ENCODE measurements at places on chromosomes 2 and 18.

GRCh38 chr2:239383759-239384156 is 17.1 kb downstream of the HDAC4 start:
- DNase-seq, result no peak

GRCh38 chr2:160666154-160667060 is 172.8 kb upstream of the RBMS1 start:
- DNase-seq, result peak; percentile 97

GRCh38 chr2:239154971-239155805 is 245.6 kb downstream of the HDAC4 start:
- DNase-seq, result no peak

DNA sequence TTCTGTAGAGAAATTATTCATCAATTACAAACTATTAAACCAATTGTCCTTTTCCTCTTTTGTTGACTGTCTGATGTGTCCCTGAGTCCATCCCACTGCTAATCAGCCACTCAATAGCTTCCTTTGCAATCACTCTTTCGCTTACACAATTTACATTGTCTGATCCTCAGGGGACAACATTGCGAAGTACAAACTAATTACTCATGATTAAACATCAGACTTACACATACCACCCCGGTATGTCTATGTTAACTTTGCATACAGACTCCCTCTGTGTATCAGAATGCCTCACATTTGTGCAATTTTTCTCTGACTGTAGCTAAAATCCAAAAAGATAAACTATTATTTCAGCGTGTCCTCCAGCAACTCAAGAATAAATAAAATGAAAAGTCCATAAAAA is 264.4 kb upstream of the REV1 start:
- DNase-seq, result peak; percentile 61

- DNase-seq, result no peak
These were observed 1041.2 kb downstream of the DPP10 start for GRCh38 chr2:115483666-115484065.

DNA sequence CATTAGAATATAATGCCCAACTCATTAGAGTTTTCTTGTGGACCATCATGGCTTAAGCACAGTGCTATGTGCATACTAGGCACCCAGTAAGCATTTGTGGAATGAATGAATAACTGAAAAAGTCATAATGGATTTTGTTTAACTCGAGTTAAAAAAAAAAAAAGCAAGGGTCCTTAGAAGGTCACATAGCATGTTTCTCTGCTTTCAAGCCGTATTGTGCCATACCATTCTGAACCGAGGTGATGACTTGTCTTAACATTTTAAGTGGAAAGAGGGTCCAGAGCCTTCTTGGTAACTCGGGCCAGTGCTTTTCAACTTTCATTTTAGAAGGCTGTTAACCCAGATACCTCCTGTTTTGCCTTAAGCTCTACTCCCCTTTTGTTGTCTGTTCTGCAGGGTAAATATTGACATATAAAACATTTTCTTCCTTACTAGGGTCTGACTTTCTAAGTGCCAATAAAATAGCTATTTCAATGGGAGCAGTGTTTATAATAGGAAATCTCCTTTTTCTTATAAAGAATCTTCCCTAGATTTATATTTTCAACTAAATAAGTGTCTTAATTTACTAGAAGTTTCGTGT is 787 bp upstream of the ADGRF3 start:
- no peak for DNase-seq

GRCh38 chr2:42877936-42878335 is 85.6 kb upstream of the HAAO start:
- no peak for DNase-seq

- peak; percentile 2 for DNase-seq
These were observed 99.1 kb upstream of the MC4R start for GRCh38 chr18:60471652-60472051.

DNA sequence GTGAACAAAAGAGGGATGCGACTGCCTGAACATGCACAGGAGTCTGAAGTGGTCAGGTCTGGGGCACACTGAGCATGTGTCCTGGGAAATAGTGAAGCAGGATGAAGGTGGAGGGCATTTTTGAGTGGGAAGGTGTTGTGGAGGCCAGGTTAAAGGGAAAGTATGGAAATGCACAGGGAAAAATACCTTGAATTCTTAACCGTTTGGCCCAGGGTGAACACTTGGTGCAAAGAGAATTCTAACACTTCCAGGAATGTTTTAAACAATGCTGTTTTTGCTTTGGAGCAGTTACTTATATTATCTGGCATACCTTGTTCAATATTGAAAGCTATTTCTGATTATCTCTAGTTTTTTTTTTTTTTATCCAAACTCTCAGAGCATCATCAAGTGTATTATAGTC is 623.5 kb downstream of the DCC start:
- DNase-seq, result no peak

GRCh38 chr2:161992531-161992930 is 81.5 kb downstream of the DPP4 start:
- no peak for DNase-seq

Measured in PC-3 (cell line).